ENCODE measurements at places on chromosomes 12 and 14.

GRCh38 chr12:25119020-25119419, 75.9 kb downstream of the DNAI7 start:
- no peak for DNase-seq

DNA sequence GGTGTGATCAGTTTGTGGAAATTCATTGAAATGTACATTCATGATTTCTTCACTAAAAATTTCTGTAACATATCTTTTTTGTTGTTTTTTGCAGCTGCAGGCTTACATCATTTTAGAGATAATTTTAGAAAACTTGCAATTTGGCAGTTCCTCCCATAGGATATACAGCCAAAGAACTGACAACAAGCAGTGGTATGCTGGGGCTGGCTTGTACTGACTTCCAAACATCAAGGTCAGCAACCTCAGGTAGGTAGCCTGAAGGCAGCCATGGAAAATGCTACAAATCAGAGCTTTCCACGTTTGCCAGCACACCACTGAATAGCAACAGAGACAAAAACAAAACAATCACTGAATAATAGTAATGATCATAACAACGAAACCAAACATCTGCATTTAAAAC, 21.2 kb downstream of the TRIM9 start:
- DNase-seq: no peak

- no peak for DNase-seq
Observed at GRCh38 chr12:27382171-27382795, 49.6 kb downstream of the BMAL2 start.

DNA sequence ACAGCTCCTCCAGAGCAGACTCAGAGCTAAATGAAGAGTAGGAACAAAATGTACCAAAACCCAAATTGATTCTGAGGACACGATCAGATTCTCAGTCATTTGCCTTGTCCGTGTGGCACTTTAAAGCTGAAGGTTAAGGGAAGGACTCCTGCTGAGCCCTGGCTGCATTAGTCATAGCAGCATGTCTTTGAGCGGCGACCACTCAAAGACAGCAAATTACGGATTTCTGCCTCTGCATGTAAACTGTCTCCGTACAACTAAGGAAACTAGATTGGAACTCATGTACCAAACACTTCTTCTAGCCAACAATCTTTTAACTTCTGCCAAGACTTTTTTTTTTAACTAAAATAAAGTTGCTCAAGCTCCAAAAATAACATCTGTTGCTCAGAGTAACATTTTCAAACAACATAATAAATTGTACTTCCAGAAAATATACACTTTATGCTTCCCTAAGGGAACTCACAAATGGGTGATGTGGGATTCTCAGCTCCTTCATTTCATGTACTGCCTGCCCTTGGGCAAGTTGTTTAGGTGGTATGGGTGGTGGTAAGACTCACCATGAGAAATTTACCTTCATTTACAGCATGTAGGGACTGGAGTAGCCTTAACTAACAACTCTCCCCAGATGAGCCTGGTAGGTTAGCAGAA, 56.1 kb downstream of the RERG start:
- DNase-seq: no peak

DNA sequence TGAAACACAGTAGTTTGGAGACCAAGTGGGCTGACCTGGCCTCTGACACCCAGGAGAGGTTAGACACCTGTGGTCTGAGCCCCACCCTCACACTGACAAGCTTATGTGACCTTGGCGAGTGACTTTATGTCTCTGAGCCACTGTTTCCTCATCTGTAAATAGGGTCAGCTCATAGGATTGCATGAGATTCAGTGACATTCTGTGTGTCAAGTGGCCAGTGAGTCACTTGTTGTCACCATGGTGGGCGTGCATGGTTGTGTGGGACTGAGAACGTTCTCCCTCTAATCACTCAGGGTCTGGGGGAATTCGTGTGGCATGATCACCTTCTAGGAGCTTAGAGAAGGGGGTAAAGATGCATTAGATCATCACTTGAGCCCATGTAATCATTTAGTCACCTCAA, 146.4 kb downstream of the PHETA1 start:
- no peak for DNase-seq

All from activated T-cell treated with anti-CD3 and anti-CD28 coated beads for 1 hour (primary cell).